ENCODE measurements at places on chromosomes 2 and 18.

- DNase-seq, result no peak
These were observed 110.5 kb downstream of the TACR1 start for GRCh38 chr2:75088791-75089190.

- DNase-seq, result no peak
These were observed 1.9 kb downstream of the CCDC68 start for GRCh38 chr18:54957296-54957832.

DNA sequence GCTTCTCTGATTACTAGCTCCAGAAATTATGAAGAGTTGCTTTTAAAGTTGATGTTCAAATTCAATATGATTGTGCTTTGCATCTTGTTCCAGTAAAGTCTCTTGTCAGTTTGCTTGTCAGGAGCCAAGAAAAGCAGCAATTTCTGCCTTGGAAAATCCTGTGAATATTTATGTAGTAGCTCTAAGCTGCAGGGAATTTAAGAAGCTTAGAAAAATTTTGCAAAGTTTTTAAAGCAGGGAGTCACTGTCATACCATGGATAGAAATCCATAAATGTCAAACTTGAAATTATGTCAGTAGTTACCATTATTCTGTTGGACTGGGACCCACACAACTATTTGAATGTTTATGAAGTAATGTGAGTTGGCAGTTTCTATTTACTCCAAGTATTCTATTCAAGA lies 169.3 kb downstream of the TMEM200C start:
- no peak for DNase-seq

DNA sequence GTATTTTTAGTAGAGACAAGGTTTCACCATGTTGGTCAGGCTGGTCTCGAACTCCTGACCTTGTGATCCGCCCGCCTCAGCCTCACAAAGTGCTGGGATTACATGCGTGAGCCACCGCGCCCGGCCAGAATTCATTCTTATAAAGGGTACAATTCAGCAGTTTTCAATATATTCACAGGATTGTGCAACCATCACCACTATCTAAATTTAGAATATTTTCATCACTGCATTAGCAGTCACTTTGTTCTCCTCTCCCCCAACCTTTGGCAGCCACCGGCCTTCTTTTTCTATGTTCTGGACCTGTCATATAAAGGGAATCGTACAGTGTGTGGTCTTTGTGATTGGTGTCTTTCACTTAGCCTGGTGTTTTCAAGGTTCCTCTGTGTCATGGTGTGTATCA lies 40.7 kb downstream of the TCF7L1 start:
- no peak for DNase-seq

- no peak for DNase-seq
These were observed 181.8 kb downstream of the GBX2 start for GRCh38 chr2:235986361-235986760.

- DNase-seq, result no peak
These were observed 50.9 kb upstream of the PLB1 start for GRCh38 chr2:28444956-28445355.

All from SHP77 treated with DMSO at 0.1 percent for 48 hours (cell line).